ENCODE measurements at places on chromosomes 7 and 10. TPM values are rescaled to one million over a fixed set of nuclear protein-coding genes. Genes with fewer than 3 reads are reported as not detected.

- peak; percentile 13 for DNase-seq
Observed at GRCh38 chr7:121113288-121113687, 124.8 kb downstream of the CPED1 start.

DNA sequence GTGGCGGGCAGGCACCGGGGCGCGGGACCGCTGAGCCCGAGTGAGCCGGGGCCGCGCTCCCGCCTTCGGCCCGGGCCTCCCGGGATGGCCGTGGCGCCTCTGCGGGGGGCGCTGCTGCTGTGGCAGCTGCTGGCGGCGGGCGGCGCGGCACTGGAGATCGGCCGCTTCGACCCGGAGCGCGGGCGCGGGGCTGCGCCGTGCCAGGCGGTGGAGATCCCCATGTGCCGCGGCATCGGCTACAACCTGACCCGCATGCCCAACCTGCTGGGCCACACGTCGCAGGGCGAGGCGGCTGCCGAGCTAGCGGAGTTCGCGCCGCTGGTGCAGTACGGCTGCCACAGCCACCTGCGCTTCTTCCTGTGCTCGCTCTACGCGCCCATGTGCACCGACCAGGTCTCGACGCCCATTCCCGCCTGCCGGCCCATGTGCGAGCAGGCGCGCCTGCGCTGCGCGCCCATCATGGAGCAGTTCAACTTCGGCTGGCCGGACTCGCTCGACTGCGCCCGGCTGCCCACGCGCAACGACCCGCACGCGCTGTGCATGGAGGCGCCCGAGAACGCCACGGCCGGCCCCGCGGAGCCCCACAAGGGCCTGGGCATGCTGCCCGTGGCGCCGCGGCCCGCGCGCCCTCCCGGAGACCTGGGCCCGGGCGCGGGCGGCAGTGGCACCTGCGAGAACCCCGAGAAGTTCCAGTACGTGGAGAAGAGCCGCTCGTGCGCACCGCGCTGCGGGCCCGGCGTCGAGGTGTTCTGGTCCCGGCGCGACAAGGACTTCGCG is 534 bp downstream of the FZD9 start:
- DNase-seq: no peak

Gene LIPF
- total RNA-seq: not detected

GRCh38 chr10:77505431-77506334 is 131.9 kb downstream of the KCNMA1 start:
- DNase-seq: peak; percentile 77

Gene GPR85
- 2.6 TPM for total RNA-seq

Gene NRG3
- total RNA-seq: not detected

DNA sequence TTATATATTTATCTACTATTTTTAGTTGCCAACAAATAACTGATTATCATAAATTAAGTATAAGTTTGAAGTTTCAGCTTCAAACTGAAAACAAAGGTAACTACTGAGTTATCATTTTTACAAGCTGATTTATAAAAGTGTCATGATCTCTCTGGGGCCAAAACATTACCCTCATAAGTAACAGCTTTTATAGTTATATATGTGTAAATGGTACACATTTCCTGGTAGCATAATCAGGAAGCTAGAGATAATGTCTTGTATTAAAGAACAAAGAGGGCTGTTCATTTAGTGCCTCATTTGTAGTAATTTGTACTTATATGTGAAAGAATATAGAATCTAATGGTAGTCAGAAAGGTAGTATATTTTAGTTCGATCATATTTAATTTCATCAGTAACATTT is 162.6 kb downstream of the SGMS1 start:
- no peak for DNase-seq

DNA sequence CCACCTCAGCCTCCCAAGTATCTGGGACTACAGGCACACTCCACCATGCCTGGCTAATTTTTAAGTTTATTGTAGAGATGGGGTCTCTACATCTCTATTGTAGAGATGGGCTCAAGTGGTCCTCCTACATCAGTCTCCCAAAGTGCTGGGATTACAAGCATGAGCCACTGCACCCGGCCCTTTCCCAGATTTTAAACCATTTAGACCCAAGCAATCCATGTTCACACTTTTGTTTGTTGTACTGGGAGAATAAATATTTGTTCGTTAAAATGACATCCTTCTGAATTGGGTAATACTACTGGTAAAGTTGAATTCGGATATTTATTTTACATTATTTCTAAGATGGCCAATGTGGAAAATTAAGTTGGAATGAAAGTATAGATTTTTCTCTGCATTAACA is 52.7 kb downstream of the MINPP1 start:
- no peak for DNase-seq

DNA sequence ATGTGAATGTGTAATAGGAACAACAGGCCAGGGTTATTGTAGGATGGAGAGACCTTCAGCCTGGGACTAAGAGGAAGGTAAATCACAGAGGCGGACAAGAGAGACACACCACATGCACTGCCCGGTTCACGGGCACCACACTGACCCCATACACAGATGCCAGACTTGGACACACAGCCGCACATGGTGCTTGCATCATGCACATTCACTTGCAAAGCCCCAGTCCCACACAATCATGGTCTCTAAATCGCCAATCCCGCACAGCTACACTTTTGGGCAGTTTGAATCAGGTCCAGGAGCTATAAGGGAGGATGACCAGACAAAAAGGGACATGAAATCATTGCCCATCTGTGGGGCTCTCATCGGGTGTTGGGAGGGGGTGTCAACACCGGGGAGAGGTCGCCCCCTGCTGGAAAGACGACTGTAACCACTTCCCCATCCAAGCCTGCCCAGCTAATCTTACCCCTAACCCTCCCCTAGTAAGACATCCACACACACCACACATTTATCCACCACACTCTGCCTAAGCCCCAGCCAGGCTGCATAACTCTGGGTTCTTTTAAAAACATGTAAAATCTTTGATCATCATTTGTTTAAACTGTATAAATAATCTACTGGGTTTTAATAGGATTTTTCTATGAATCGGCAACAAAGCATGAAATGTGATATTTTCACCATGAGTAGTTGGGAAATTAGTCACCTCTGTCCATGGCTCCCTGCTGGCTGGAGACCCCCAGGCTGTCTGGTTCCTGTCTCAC is 40.5 kb upstream of the SLF2 start:
- no peak for DNase-seq

- DNase-seq: peak; percentile 16
Observed at GRCh38 chr10:12042409-12042796, 206 bp downstream of the UPF2 start.

Gene ANKRD2
- 0.86 TPM for total RNA-seq
